H1 (cell line): ENCODE measurements at places on chromosomes 5 and 9. TPM values are rescaled to one million over a fixed set of nuclear protein-coding genes. Genes with fewer than 3 reads are reported as not detected.

NIPAL4 gene
- 0.20 and 0.25 TPM in 2 replicates for total RNA-seq

PARP8 gene
- total RNA-seq, result 27.6 and 30.6 TPM in 2 replicates

CCNO gene
- 0.27 and 0.41 TPM in 2 replicates for total RNA-seq

CCL27 gene
- not detected in 2 replicates for total RNA-seq

CKMT2 gene
- total RNA-seq, result 1.2 and 2.4 TPM in 2 replicates

CAAP1 gene
- total RNA-seq, result 34.1 and 36.7 TPM in 2 replicates

NME5 gene
- 0.63 and 0.89 TPM in 2 replicates for total RNA-seq

C8G gene
- 0.80 TPM in 1 of 2 replicates, not detected in the other for total RNA-seq

ST8SIA4 gene
- 0.50 and 0.77 TPM in 2 replicates for total RNA-seq

ANKRD18A gene
- total RNA-seq, result 4.0 and 13.2 TPM in 2 replicates

CAMK2A gene
- total RNA-seq, result 0.23 and 0.28 TPM in 2 replicates

C9orf153 gene
- total RNA-seq, result 0.65 TPM in 1 of 2 replicates, not detected in the other

CCDC69 gene
- 10.8 and 11.5 TPM in 2 replicates for total RNA-seq

PCDHB6 gene
- 0.17 and 0.28 TPM in 2 replicates for total RNA-seq

TMED9 gene
- 156 and 160 TPM in 2 replicates for total RNA-seq

CTNNA1 gene
- 302 and 349 TPM in 2 replicates for total RNA-seq

IL13 gene
- total RNA-seq, result not detected in 2 replicates

PRR7 gene
- total RNA-seq, result 8.0 and 8.6 TPM in 2 replicates

FBLL1 gene
- 8.3 and 8.6 TPM in 2 replicates for total RNA-seq

TERT gene
- total RNA-seq, result 21.0 and 23.1 TPM in 2 replicates

INSL4 gene
- total RNA-seq, result not detected in 2 replicates

CPEB4 gene
- total RNA-seq, result 13.4 and 14.3 TPM in 2 replicates

CD274 gene
- total RNA-seq, result 0.15 TPM in 1 of 2 replicates, not detected in the other

FOXD4L5 gene
- total RNA-seq, result 0.13 TPM in 1 of 2 replicates, not detected in the other

PGM5 gene
- not detected in 2 replicates for total RNA-seq

ACOT12 gene
- 0.33 TPM in 1 of 2 replicates, not detected in the other for total RNA-seq

CSF2 gene
- not detected in 2 replicates for total RNA-seq

CENPH gene
- total RNA-seq, result 75.7 and 82.8 TPM in 2 replicates

TRAF1 gene
- total RNA-seq, result 1.5 and 1.6 TPM in 2 replicates

RCL1 gene
- 29.5 and 29.7 TPM in 2 replicates for total RNA-seq

SPINK7 gene
- not detected in 2 replicates for total RNA-seq

PFN3 gene
- not detected in 2 replicates for total RNA-seq

ARHGEF28 gene
- 0.77 and 1.0 TPM in 2 replicates for total RNA-seq

TBC1D9B gene
- 49.9 and 57.1 TPM in 2 replicates for total RNA-seq

PMPCA gene
- 88.2 and 89.2 TPM in 2 replicates for total RNA-seq

MGAT1 gene
- total RNA-seq, result 77.0 and 83.8 TPM in 2 replicates

MAPKAP1 gene
- 140 and 146 TPM in 2 replicates for total RNA-seq

KCNV2 gene
- total RNA-seq, result not detected in 2 replicates

FKTN gene
- total RNA-seq, result 12.4 and 13.4 TPM in 2 replicates

TLR4 gene
- 0.17 and 0.19 TPM in 2 replicates for total RNA-seq

ZNF300 gene
- total RNA-seq, result 15.2 and 15.8 TPM in 2 replicates

CAVIN4 gene
- 8.0 and 9.1 TPM in 2 replicates for total RNA-seq

PCDHGB2 gene
- 2.8 and 2.9 TPM in 2 replicates for total RNA-seq
